ENCODE measurements at places on chromosomes 3 and 15.
A peak's percentile ranks its signal among the peaks of the same experiment; 100 is the strongest.

GRCh38 chr15:92924216-92924615, 24.1 kb downstream of the CHD2 start:
- peak overlapping the region; percentile 11 for H3K27ac ChIP-seq
- H3K27me3 ChIP-seq, result no peaks in the 10 kb centered on the region
- peaks cover 94% of the 10 kb centered on the region for H3K36me3 ChIP-seq
- no peak overlapping the region for H3K4me3 ChIP-seq
- H3K4me1 ChIP-seq, result peaks cover 75% of the 10 kb centered on the region

DNA sequence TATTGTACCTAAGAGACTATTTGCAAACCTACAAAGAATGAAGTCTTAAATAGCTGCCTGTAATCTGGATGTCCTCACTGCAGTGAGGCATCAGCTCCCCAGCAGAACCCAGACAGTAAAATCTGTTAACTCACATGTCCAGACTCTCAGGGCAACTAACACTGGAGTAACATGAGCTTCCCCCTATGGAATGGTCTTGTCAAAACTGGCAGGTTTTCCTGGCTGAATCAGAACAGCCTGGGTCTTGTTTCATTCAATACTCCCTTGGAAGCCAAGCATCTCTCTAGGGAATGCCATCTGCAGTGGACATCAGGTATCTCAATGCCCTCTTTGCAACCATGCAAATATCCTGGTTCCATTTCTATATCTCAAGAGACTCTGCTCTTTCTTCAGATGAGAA, 24.4 kb downstream of the PTPN9 start:
- no peaks in the 10 kb centered on the region for H3K27me3 ChIP-seq
- DNase-seq, result no peak
- peaks cover 1% of the 10 kb centered on the region for H3K4me1 ChIP-seq
- no peak overlapping the region for H3K4me3 ChIP-seq
- H3K27ac ChIP-seq, result no peak overlapping the region
- H3K36me3 ChIP-seq, result peaks cover 13% of the 10 kb centered on the region

- no peaks in the 10 kb centered on the region for H3K4me1 ChIP-seq
- H3K27me3 ChIP-seq, result no peaks in the 10 kb centered on the region
- no peaks in the 10 kb centered on the region for H3K36me3 ChIP-seq
Measured at GRCh38 chr15:53841651-53842050, 82.2 kb upstream of the WDR72 start.

DNA sequence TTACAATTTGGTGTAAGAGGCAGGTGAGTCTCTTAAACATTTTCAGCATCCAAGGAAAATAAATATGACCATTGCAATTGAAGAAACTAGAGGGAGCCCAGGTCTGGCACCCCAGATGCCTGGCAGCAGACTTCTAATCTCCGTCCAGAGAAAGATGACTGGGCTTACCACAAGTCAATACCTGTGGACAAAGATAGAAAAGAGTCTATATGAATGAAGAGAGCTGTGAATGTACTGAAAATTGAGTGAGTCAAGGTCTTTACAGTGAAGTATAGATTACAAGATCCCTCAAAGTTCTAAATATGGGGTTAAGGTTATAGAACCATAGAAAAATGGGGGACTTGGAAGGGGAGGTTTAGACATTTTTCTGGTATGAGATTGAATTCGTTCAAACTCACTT, 827.4 kb upstream of the NR2F2 start:
- DNase-seq, result no peak
- no peak overlapping the region for H3K27ac ChIP-seq
- H3K36me3 ChIP-seq, result no peaks in the 10 kb centered on the region

DNA sequence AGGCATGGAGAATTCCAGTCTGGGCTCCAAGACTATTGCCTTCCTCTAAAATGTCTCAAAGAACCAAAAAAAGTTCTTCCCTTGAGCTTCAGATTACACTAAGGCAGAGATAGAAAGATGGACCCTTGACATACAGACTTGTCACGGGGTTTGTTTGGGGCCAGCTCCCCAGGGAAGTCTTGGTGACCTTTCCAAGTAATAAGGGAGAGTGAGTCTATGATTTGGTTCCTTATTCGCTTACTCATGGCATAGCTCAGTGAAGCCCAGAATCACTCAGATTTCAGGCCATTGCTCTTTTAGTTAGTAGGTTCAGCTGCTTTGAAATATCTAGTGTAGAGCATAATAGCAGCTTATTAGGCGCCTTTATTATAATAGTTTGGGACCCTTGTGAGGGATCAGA, 90.3 kb downstream of the PLCL2 start:
- no peak overlapping the region for H3K27ac ChIP-seq
- no peak overlapping the region for H3K4me3 ChIP-seq
- H3K27me3 ChIP-seq, result no peaks in the 10 kb centered on the region

DNA sequence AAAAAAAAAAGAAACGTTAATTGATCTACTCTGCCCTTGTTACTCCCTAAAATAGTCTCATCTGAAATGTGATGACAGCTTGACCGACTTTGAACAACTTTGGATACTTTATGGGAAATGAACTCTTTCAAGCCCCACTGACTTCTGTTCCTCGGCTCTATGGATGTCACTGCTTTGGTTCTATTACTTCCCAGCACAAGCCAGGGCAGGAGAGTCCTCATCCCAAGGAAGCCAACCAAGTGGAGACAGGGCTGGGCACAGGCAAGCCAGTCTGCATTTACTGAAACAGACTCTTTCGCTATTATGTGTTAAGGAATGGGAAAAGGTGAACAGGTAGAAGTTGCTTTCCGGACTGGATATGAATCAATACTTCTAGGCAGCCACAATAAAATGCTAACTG, 444.0 kb downstream of the FOXP1 start:
- peaks cover 3% of the 10 kb centered on the region for H3K36me3 ChIP-seq
- H3K4me3 ChIP-seq, result no peak overlapping the region
- H3K4me1 ChIP-seq, result peaks cover 6% of the 10 kb centered on the region
- no peaks in the 10 kb centered on the region for H3K27me3 ChIP-seq
- no peak for DNase-seq

DNA sequence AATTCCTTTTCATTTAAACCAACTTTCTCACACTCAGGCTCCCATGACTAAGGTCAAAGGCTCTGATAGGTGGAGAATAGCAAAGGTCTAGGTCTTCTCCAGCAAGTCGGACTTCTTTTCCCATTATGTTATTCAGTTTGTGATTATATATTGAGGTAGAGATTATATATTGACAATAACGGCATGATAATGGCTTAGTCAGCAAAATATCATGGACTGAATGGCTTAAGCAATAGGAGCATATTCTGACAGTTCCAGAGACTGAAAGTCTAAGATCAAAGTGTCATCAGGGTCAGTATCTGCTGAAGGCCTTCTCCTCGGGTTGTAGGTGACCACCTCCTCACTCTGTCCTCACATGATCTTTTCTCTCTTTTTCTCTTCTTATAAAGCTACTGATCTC, 1251.4 kb downstream of the ROBO1 start:
- H3K36me3 ChIP-seq, result no peaks in the 10 kb centered on the region
- H3K27ac ChIP-seq, result no peak overlapping the region
- no peak overlapping the region for H3K4me3 ChIP-seq
- DNase-seq, result no peak
- no peaks in the 10 kb centered on the region for H3K4me1 ChIP-seq

GRCh38 chr15:43749690-43750345, 3.6 kb downstream of the PDIA3 start:
- H3K4me1 ChIP-seq, result peaks cover 43% of the 10 kb centered on the region
- no peaks in the 10 kb centered on the region for H3K27me3 ChIP-seq
- H3K27ac ChIP-seq, result peak overlapping the region; percentile 83
- H3K36me3 ChIP-seq, result peaks cover 40% of the 10 kb centered on the region

- H3K4me3 ChIP-seq, result no peak overlapping the region
- H3K36me3 ChIP-seq, result no peaks in the 10 kb centered on the region
- H3K27ac ChIP-seq, result no peak overlapping the region
- no peaks in the 10 kb centered on the region for H3K27me3 ChIP-seq
- DNase-seq, result no peak
Measured at GRCh38 chr3:194596906-194597305, 36.3 kb downstream of the TMEM44 start.

GRCh38 chr3:1495466-1495865, 402.6 kb downstream of the CNTN6 start:
- H3K36me3 ChIP-seq, result no peaks in the 10 kb centered on the region
- no peaks in the 10 kb centered on the region for H3K27me3 ChIP-seq
- no peak for DNase-seq
- H3K4me1 ChIP-seq, result no peaks in the 10 kb centered on the region
- H3K27ac ChIP-seq, result no peak overlapping the region

GRCh38 chr3:187072511-187072910, 66.8 kb downstream of the RPL39L start:
- no peak for DNase-seq
- H3K4me1 ChIP-seq, result peaks cover 3% of the 10 kb centered on the region
- H3K27ac ChIP-seq, result no peak overlapping the region
- peaks cover 75% of the 10 kb centered on the region for H3K36me3 ChIP-seq

DNA sequence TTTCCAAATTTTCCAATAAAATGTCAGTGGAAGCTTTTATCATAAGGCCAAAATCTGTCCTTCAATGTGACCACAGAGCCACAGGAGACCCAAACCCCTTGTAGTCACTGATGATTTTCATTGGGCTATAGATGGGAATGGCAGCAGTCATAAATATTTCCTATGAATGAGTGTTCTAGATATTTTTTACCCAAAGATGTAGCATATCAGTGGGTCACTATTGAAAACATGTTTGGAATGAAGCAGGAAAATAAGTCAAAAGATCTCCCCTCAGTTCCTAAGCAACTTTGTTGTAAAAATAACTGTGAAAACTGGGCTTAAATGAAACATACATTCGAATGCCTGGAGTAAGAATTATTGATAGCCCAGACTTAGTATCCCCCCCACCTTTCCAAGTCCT, 49.0 kb downstream of the NKIRAS1 start:
- H3K27ac ChIP-seq, result no peak overlapping the region
- H3K36me3 ChIP-seq, result peaks cover 4% of the 10 kb centered on the region
- no peaks in the 10 kb centered on the region for H3K27me3 ChIP-seq
- H3K4me3 ChIP-seq, result no peak overlapping the region
